ENCODE measurements at places on chromosomes 1 and 21. TPM values are rescaled to one million over a fixed set of nuclear protein-coding genes. Genes with fewer than 3 reads are reported as not detected.

The KPRP gene
- total RNA-seq: not detected

DNA sequence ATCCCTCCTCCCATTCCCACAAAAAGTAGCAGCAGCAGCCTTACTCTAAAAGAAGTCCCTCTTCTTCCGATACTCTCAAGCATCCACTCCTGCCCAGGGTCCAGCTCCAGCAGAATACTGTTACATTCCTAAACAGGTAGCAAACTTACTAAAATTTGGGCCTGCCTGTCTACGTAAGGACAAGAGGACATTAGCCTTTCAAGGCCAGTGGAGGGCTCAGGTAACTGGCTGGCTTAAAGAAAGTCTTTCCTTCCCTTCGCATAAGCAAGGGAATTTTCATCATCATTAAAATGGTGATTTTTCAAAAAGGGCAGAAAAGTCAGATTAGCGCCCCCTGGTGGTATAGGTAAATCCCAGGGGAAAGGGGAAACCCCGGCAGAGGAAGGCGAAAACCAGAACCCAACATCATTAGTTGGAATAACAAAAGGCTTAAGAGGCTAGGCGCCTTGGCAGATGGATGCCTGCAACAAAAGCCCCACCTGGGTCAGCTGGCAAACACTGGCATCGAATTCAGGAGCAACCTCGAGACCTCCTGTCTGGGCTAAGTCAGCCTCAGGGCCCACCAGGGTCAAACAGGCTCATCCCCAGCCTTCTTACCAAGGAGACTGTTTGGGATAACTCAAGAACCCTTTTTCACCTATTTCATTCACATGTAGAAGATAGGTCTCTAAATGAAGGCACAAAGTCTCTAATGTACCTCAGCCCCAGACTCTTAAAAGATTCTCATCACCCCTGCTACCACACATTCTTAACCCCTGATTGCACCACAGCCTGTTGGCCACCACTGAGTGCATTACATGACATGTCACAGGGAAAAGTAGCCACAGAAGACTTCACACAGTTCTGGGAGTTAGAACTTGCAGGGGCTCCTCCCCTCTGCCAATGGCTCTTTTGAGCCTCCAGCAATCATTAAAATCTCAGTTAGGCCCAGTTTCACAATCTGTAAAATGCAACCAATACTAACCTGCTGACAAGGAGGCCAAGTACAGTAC is 36.7 kb downstream of the ERI3 start:
- DNase-seq: no peak

The KCNK2 gene
- 0.26 TPM for total RNA-seq

The UROD gene
- total RNA-seq: 51.4 TPM

DNA sequence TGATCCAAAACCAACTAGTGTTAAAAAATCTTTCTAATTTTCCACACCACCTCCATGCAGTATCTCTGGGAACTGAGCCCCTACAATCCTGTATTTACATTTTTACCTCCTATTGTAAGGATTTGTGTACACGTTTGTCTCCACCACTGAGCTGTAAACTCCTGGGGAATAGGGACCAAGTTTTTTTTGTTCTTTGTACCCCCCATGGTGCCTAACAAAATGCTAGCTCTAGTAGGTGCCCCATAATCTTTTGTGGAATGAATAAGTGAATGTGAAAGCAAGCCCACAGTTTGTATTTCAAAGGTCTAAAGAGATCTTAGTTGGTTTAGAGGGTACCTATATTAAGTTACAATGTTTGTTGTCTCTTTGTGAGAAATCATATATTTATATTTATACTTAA is 879 bp upstream of the WLS start:
- DNase-seq: no peak

The HEYL gene
- 17.7 TPM for total RNA-seq

DNA sequence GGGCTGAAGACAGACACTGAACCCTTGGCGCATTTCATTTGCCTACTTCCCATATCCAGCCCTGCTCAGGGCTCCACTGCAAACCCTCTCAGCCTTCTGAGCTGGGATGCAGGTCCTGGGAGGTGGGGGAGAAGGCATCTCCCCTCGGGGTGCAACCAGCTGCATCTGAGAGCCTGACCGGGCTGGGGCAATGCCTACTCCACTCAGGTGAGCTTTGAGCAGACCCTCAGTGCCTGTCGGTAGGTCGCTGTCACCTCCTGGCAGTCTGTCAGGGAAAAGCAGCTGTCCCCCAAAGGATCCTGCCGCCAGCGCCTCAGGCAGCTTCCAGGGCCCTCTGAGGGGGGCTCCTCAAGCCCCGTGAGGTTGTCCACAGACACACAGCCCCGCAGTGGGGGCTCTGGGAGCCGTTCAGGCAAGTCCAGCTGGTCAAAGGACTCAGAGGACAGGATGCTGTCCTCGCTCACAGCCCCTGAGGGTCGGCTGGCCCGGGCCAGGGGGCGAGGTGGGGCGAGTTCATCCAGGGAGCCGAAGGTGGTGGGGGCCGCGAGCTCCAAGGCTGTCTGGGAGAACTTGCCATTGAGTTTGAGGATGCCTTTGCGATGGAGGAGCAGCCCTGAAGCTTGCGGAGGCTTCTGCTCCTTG is 18.2 kb downstream of the NUAK2 start:
- no peak for DNase-seq

DNA sequence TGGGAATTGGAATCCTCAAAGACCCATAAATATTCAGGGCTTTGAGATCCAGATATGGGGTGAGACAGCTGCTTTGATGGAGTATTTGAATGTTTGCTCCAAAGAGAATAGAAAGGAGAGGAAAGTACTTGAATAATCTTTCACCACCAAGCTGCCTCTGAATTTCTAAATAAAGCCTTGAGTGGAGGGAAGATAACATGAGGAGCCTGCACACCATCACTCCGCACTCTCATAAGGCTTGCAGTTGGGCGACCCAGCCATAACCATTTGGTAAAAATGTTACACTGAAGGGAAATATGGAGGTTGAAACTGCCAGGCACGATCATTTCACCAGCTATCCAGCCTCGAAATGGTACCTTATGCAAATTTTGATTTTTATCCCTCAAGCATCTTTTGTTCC is 38.4 kb downstream of the VCAM1 start:
- no peak for DNase-seq

The PAX7 gene
- not detected for total RNA-seq

The RAB3GAP2 gene
- total RNA-seq: 39.2 TPM

DNA sequence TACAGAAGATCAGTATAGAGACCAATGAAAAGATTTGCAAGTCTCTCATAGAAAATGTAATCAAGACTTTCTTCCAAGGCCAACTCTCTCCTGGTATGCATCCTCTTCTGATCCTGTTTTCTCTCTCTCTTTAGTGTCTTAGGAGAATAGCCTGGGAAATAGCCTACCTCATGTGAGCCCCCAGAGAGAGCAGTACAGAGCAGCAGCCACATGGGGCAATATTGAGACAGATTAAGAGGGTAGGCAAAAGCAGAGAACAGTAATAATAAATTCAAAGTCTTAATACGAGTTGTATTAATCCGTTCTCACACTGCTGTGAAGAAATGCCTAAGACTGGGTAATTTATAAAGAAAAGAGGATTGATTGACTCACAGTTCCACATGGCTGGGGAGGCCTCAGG is 61.4 kb downstream of the RNASEL start:
- DNase-seq: no peak

GRCh38 chr1:99674115-99675064 is 28.5 kb downstream of the PALMD start:
- DNase-seq: no peak

GRCh38 chr1:17790383-17791054 is 35.4 kb downstream of the ACTL8 start:
- DNase-seq: no peak

GRCh38 chr1:24786191-24786590 is 40.9 kb downstream of the CLIC4 start:
- DNase-seq: no peak

Data from upper lobe of right lung (tissue), 1 donor.